ENCODE measurements at places on chromosomes 12 and 14.

- DNase-seq, result no peak
Measured at GRCh38 chr14:68306265-68306933, 486.5 kb downstream of the ZFP36L1 start.

GRCh38 chr14:103304706-103305105 is 29.3 kb upstream of the EIF5 start:
- DNase-seq, result no peak

- no peak for DNase-seq
Measured at GRCh38 chr14:40417777-40418401, 985.7 kb upstream of the FBXO33 start.

- DNase-seq, result no peak
Measured at GRCh38 chr12:162467-163307, 51.3 kb downstream of the SLC6A12 start.
